ENCODE measurements at places on chromosomes 4 and X. TPM values are rescaled to one million over a fixed set of nuclear protein-coding genes. Genes with fewer than 3 reads are reported as not detected.

The ZNF81 gene
- 11.1 TPM for total RNA-seq

DNA sequence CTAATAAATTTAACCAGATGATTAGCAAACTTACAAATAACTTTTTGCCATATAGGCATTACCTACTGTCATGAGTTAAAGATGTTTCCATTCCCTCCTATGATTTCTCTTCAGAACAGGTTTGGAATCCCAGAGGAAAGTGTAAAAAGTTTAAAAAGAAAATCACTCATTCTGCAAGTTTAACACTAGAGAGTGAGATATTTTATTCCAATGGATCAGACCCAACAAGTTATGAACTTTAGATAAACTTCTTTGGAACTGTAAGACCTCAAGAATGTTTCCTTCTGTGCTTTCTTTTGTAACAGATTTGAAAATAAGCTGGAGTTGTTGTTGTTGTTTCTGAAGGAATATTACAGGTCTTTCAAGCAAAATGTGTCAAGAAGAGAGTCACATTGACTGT, 51.6 kb downstream of the PPP3CA start:
- DNase-seq: no peak

GRCh38 chr4:183986971-183987946, 82.2 kb downstream of the STOX2 start:
- peak; percentile 67 for DNase-seq

GRCh38 chr4:118712872-118713271, 27.7 kb downstream of the METTL14 start:
- no peak for DNase-seq
